ENCODE measurements at places on chromosomes 3 and 15.

GRCh38 chr15:77541421-77542181 lies 91.1 kb downstream of the LINGO1 start:
- no peak for DNase-seq

DNA sequence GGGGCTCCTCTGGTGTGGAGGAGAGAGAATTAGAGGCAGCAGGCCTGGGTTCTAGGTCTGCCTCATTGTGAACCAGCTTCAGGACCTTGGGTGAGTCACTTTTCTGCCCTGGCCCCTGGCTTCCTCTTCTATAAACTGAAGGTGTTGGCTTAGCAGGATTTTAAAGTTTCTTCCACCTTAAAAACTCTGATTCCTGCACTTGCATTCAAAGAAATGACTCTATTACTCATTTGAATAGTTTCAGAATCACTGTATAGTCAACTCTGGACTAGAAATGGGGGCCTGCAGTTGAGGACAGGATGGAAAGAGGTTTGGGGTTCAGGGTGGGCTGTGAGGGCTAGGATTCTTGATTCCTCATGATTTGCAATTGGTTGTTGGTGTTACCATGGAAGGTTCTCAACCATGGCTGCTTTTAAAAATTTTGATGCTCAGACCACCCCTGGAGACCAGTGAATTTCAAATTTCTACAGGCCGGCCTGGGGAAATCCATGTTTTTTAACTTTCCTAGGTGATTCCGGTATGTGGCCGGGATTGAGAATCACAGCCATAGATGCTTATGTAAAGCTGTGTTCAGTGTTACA lies 19.9 kb downstream of the SMAD3 start:
- DNase-seq: no peak

DNA sequence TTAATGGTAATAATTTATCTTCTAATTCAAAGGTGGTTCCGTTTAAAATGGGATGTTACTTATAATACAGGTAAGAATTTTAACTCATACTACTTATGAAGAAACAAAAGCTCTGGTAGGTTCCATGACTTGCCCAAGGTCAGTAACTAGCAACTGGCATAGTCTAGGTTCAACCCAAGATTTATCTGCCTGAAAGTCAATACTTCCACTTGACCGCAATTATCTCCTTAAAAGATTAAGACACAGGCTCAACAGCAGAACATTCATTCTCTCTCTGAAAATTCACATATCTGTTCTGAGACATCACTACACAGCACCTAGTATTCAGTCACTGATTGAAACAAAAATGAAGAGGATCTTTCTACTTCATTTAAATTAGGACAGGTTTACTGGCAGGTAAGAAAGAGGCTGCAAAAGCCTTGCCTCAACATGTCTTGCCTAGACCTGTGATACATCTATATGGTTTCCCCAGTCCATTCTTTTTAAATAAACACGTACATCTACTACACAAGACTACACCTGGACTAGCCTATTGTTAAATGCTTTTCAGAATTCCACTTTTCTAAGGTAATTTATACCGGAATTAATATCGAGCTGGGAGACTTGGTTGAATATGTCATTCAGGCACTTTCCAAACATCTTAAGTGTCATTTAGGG lies 1.2 kb downstream of the CSNK1G1 start:
- no peak for DNase-seq

DNA sequence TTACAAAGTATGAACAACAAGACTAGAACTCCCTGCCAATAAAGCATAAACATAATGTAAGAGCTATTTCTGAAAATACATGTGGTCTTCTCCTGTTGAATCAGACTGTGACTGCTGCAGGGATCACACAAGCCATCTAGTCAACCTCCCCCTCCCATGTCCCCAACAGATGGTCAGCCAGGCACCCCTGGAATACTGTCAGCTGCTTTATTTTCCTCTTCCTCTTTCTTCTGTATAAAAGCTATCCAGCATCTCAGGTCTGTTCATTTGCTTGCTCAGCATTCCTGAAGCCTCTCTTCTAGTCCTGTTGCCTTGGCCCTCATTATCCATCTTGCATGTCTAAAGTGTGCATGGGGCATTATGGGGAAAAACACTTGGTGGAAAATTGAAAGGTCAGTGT lies 6.5 kb upstream of the MINDY4B start:
- no peak for DNase-seq

DNA sequence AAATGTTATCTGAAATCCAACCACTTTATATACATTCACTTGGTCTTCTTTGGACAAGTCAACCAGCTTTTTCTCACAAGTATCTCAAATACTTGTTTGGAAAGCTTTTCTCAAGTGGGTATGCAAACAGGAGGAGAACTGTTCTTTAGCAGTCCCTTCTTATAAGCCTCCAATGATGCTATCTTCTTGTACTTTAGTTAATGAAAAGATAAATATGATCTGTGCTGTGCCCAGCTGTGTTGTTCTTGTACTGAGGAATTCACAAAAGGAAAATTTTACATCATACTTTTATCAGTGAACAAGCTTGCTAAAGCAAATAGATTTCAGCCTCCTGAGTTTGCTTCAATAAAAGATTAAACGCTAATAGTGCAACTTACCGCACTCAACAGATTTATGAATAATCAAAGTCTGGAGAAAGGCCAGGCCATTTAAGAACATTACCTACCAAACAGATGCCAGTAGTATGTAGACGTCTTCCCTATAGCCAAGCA lies 395.2 kb downstream of the MECOM start:
- DNase-seq: no peak

DNA sequence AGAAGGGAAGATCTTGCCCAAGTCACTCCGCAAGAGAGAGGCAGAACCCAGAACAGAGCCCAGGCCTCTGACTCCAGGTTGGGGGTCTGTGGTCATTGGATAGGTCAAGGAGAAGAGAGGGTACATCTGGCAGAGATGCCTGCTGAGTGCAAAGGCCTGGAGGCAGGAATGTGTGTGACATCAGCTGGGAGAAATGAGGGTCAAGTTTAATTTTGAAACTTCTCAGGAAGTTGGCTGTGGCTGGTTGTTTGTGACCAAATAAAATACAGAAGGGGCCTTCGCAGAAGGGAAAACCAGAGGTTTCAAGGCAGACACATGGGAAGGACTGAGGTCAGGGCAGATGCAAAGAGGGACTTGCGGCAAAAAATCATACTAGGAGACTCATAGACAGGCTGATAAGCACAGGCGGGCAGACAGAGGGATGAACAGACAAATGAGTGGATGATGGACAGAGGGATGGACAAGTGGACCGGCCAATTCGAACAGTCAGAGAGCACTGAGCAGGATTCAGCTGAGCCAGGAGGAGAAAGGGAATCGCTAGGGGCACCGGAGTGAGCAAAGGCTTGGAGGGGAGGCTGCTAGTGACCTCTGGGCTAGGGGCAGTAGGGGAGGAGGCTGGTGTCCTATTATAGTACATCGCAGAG lies 28.8 kb upstream of the CACNA2D2 start:
- DNase-seq: no peak

DNA sequence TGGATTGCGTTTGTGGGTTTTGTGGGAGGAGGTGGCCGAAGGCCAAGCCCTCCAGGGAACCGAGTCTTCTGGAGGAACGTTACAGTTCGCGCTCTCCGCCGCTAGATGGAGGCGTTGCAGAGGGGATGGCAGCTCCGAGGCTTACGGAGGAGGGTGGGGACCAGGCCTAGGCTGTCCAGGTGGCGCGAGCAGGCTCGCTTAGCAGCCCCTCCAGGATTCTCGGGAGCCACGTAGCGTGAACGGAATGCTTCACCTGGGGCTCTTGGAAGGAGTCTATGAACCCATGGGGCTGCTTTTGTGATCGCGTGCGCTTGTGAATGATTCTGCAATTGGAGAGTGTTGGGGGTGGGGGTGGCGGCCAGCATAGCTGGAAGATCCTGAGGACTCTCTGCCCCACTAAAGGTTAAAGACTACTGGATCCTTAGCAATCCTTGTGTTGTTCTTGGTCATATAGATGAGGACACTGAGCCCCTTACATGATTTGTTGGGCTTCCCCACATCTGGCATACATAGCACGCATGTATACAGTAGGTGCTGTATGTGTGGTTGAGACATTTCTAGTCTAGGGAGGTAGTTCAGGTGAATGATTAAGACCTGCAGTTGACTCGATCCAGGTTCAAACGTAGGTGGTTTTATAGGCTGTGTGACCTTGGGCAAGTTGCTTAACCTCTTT lies 25.7 kb downstream of the FAM3D start:
- DNase-seq: no peak

All from NCI-H2107 (cell line).